ENCODE measurements at places on chromosomes 16 and 17.

DNA sequence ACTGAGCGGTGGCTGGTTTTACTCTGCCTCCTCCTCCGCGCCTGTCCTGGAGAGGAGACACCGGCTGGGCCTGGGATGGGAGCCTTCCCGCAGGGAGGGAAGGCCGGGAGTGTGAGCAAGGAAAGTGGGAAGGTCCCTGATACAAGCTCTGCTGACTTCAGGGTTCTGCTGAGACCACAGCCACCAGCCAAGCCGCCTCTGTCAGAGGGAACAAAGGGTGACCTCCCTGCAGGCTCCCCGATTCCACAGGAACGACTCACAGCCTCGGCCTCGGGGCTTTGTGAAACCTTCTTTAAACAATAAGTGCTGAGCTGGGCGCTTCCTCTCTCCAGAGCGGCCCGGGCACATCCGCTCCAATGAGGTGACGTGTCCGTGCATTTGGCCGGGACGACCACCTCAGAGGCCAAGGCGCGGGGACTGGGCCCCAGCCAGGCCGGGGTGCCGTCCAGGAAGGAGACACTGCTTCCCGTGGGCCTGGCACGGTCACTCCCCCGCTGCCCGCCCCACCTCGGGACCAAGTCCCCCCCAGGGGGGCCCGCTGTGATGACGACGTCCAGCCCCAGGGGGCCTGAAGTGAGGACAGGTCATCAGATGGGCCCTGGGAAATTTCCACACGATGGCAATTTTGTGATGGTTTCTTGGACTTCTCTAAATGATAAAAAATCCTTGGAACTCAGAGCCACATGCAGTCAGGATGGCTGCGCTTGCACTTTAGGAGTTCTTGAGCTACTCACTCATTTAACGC is 11.8 kb upstream of the CIBAR2 start:
- DNase-seq: peak; percentile 76

DNA sequence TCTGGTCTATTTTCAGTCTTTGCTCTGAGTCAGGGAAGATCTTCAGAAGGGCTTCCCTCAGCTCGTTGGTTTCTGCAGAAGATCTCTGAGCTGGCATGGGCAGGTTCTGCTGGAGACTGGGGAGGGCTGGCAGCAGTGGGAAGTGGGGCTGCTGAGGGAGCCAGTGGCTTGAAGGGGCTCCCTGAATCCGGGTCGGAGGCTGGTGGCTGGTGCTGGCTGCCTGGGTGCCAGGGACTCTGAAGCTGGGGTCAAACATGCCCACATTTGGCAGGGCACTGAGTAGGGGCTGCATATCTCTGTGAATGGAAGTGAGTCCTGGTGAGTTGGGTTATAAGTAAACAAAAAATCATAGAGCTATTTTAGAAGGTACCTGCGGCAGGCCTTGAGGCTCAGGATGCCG is 67.0 kb downstream of the N4BP1 start:
- DNase-seq: no peak

DNA sequence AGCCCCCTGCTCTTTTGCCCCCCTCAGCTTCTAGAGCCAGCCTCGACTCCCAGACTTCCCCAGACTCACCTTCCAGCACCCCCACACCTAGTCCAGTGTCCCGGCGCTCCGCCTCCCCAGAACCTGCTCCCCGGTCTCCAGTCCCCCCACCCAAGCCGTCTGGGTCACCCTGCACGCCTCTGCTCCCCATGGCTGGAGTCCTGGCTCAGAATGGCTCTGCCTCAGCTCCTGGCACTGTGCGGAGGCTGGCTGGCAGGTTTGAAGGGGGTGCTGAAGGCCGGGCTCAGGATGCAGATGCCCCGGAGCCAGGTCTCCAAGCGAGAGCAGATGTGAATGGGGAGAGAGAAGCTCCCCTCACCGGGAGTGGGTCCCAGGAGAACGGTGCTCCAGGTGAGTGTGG is 2.2 kb downstream of the ARHGEF15 start:
- no peak for DNase-seq

DNA sequence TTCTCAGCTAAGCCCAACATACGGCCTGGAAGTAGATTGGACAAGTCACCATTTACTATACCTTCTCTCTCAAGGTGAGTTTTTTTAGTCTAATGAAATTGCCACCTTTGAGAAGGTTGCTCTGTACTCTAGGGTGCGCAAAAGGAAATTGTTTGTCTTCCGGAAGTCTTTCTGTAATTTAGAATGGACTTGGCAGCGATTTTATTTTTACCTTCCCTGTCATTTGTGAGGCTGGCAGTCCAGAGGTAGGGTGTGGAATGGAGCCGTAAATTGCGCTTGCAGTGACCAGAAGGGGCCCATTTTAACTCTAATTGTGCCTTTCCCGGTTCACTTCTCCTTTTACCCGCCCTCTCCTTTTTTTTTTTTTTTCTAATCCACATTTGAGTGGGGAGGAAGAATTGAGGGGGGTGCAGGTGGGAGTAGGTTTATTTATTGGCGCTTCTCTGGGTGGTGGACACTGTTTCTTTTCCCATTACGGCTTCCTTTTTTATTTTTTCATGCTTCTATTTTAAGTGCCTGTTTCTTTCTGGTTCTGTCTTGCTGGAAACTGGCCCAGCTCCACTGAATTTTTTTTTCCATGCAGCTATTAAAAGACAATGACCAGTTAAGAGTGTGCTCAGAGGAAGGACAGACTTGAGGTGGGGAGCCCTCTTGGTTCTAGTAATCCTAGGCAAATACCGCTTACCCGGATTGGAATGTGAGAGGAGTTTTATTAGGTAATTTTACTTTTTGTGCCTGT is 89.7 kb upstream of the CLEC18A start:
- peak; percentile 78 for DNase-seq

DNA sequence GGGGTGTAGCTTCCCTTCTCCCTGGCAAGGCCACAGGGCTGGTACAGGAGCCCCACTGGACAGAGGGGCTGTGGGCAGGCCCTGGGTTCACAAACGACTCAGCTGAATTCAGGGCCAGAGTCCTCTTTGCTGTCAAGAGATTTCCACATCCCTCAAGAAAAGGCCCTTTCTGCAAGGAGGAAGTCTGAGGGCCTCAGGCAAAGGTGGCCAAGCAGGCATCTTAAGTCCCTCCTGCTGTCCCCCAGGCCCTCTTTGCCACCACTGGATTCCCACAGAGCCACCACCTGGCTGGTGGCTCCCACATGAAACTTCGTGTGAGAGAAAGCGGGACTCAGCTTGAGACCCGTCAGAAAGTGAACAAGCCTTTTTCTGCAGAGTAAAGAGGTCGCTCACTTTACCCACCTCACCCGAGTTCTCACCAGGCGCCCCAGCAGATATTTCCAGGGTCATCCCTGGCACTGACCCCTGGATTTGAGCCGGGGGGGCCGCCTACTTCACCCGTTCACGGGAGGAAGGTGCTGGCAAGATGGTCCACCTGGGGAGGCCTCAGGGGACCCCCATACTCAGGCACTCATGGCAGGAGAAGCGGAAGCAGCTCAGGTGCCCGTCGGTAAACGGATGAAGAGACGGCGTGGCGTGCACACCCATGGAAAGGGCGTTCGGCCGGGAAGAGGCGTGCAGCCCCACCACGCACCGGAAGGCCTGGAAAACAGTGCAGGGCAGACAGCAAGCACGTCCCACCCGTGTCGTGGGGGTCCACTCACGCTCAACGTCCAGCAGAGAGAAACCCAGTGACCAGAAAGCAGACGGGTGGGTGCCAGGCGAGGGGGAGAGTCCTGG is 3.6 kb downstream of the RNF166 start:
- no peak for DNase-seq

All from dermis blood vessel endothelial cell (primary cell).